NCI-H2227 treated with DMSO at 0.1 percent for 48 hours (cell line): ENCODE measurements at places on chromosomes 16 and 17.

DNA sequence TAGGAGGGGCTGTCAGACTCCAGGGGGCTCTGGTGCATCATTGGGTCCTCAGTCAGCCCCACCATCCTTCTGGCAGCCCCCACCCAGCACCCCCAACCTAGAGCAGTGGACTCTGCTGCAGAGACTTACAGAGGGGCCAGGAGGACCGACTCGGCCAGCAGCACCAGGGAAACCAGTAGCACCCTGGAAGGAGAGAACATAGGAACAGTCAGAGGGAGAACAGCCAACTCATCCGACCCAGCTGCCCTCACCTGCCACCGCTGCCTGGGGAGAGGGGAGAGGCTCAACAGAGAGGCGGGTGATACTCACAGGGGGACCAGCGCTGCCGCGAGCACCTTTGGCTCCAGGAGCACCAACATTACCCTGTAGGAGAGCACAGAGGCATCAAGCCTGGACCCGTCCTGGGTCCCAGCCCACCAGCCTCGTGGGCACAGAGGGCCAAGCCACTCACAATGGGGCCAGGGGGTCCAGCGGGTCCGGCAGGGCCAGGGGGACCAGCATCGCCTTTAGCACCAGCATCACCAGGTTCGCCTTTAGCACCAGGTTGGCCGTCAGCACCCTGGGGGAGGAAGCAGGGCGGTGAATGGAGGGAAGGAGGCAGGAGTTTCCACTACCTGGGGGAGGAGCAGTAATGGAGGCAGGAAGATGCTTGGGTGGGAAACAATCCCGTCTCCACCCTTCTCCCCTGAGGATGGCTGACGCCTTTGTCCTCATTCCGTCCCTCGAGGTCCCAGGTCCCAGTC is 11.7 kb downstream of the COL1A1 start:
- no peak for DNase-seq

GRCh38 chr17:43199633-43200032 is 12.0 kb upstream of the TMEM106A start:
- no peak for DNase-seq

DNA sequence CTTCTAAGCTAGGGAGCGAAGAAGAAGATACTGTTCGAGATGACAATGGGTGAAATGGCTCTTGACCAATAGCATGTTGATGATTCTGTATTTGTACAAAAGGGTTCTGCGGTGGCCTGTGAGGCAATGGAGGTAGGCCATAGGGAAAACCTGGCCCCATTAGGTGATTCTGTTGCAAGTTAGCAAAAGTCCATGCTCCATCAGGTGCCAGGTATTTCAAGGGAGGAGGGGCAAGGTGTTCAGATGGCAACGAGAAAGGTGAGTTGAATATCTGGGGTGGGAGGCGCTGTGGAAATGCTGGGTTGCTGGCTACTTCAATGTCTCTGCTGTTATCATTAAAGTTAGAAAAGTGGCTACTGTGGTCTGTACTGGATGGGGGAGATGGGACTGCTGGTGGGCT is 62.8 kb downstream of the CACNG1 start:
- no peak for DNase-seq

- DNase-seq: no peak
Measured at GRCh38 chr16:125011-125410, 13.5 kb downstream of the NPRL3 start.

GRCh38 chr16:28052274-28053128 is 11.0 kb downstream of the GSG1L start:
- DNase-seq: no peak

DNA sequence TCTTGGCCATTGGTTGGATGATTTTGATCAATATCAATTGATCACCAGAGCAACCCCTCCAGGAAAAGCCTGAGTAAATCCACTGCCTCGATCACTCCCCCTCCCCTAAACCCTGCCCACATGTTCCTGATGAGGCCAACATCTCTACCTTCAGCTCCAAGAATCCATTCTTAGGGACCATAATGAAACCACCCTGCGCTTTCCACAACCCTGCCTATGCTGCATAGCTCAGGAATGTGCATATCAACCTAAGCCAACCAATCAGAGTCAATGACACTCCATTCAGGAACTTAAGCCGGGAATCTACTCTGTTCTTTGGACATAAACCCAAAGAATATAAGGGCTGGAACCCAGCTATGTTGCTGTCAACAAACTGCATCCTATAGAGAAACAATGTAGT is 86.3 kb downstream of the MYH11 start:
- DNase-seq: no peak

DNA sequence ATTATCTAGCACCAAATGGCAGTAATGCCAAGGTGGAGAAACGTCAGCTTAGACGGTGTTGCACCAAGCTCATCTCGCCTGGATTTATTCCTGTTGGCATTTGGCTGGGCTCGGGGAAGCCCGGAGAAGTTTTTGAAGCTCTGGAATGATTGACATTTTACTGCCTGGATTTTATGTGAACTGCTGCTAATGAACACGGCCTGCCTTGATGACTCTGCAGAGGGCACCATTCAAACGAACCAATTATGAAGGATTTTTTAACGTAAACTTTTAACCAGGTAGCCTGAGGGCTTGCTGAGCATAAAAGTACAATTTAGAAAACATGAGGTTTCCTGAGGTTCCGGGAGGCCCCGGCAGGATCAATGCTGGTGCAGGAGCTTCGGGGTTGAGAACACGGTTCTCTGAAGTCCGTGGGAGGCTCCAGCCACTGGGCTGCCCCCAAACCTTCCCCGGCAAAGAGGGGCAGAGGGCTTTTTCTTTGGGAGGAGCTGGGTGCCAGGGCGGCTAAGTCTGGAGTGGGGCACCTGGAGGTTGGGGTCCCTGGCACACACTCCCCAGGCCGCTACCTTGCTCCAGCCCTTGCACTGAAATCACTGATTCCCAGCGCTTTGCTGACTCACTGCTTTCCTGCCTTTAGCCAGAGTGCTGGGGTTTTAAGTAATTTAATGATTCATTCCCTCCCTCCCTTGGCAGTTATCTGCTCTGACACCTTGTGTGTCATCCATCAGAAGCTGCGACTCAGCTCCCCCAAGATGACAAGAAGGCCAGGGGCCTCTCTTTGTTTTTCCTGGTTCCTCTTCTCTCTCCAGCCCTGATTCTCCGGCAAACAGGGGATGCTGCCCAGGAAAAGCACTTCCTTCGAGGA is 161.2 kb upstream of the IRX3 start:
- DNase-seq: no peak

GRCh38 chr16:287298-287811 is 4.4 kb downstream of the PDIA2 start:
- no peak for DNase-seq

- DNase-seq: no peak
Measured at GRCh38 chr17:6749519-6749918, 6.3 kb upstream of the XAF1 start.

- no peak for DNase-seq
Measured at GRCh38 chr17:68972119-68972704, 17.0 kb upstream of the ABCA8 start.

GRCh38 chr17:55433629-55434422 is 12.2 kb upstream of the MMD start:
- DNase-seq: no peak

GRCh38 chr16:58999762-59000161 is 265.6 kb upstream of the GOT2 start:
- DNase-seq: no peak

- no peak for DNase-seq
Measured at GRCh38 chr16:29028457-29029167, 43.8 kb downstream of the LAT start.

DNA sequence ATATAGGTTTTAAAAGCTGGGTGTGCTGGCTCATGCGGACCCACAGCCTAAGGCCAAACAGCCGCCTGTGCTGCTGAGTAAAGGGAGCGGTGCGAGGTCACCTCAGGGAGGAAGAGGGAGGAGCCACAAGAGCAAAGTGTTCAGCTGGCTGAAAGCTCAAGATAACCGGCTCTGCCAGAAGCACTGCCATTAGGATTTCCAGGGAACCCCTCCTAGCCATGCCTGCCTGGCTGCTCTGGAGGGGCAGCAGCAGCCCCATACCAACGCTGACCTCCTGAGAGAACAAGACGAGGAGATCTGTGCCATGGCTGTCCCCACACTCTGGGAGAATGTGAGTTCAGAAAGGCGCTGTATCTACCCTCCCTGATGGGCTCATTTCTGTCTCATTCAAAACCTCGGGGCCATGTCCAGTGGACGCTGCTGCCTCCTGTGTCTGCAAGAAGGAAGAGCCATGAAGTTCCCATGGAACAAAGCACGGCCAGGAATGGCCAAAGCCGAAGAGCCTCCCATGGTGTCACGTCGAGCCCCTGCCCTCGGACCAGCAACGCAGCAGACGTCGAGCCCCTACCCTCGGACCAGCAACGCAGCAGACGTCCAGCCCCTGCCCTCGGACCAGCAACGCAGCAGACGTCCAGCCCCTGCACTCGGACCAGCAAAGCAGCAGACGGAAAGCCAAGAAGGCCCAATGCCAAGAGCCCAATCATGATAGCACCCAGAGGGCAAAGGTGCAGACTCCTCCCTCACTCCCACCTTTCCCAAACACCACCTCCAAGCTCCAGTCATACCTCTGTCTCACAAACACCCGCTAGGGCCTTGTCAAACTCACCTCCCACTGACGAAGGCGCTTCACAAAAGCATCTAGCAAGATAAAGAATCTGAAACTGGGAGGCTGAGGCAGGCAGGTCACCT is 107.0 kb downstream of the ANKRD11 start:
- peak; percentile 14 for DNase-seq

DNA sequence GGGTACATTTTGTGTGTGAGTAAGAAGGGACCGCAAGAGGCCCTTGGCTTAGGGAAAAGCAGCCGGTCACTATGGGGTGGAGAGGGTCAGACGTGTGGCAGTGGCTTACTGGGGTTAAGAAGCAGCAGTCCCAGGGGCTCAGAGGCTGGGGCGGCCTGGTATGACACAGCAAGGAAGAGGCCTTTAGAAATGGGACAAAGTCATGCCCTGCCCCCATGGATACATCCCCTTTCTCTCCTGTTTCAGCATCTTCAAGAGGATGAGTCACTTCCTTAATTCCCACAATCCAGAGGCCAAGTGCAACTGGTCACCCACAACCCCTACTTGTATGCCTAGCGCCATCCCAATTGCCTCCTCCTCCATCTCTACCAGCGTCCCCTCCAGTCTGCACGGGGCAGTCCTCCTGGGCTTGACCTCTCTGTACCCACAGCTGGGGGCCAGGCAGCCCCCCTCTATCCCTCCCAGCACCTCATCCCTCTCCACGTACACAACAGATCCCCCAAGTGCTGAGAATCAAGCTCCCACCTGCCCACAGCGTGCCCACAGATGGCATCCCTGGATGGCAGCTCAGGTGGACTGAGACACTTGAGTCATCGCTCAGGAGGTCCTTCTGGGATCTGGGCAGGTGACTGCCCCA is 6.9 kb upstream of the EFTUD2 start:
- no peak for DNase-seq

DNA sequence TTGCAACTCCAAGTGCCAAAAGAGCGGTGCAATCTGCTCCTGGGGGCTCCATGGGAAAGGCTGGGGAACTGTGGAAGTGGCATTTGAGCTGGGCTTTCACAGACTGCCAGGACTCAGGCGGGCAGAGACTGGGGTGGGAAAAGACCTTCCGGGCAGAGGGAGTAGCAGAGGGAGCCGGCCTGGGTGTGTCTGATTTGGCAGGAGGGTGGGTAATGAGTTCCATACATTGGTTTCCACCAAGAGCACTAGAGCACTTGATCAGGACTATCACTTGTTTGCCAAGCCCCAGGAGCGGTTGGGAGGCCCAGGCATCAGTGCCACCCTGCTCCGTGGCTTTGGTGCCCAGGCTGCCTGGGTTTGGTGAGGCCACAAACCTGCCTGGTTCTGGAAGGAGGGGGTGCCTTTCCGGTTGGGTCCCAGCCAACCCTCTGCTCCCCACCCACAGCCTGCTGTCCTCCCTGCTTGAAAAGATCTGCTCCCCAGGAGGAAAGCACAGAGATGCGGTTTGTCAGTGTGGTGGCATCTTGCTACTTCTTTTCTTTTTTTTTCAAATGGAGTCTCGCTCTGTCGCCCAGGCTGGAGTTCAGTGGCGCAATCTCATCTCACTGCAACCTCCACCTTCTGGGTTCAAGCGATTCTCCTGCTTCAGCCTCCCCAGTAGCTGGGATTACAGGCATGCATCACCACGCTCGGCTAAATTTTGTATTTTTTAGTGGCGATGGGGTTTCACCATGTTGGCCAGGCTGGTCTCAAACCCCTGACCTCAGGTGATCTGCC is 3.5 kb upstream of the TRIM47 start:
- DNase-seq: no peak

- DNase-seq: no peak
Measured at GRCh38 chr16:84398701-84399100, 30.4 kb downstream of the ATP2C2 start.

GRCh38 chr17:39556423-39556822 is 51.3 kb downstream of the NEUROD2 start:
- no peak for DNase-seq

GRCh38 chr16:17258848-17259713 is 211.7 kb downstream of the XYLT1 start:
- no peak for DNase-seq

GRCh38 chr17:74024871-74025531 is 178.5 kb upstream of the RPL38 start:
- no peak for DNase-seq

DNA sequence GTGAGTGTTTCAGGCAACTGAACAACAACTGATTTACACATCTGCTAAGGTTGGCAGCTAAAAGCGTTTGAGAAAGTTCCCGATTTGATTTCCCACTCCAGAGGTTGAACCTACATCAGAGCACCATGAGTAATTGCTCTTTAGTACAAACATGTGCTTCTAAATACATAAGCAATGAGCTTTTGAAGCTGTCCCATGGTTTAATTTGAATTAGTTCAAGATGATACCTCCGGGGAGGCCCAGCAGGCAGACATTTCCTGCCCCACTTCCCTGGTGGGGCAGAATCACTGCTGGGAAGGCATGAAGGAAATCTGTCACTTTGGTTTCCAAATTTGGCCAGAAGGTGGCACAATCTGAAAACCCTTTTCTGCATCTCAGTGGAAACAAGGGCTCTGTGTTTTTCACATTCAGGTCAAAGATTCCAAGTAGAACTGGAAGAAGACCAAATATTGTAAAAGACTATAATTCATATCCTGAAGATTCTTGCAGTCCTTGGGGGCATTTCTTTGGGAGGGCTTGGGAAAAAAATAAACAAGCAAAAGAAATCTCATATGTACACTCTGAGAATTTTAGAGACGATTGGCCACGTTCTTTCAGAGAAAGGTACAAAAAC is 176.2 kb upstream of the FAM20A start:
- no peak for DNase-seq

- DNase-seq: no peak
Measured at GRCh38 chr17:32604966-32605365, 118.2 kb downstream of the CDK5R1 start.

- DNase-seq: no peak
Measured at GRCh38 chr17:10429421-10430045, 7.8 kb upstream of the MYH8 start.

DNA sequence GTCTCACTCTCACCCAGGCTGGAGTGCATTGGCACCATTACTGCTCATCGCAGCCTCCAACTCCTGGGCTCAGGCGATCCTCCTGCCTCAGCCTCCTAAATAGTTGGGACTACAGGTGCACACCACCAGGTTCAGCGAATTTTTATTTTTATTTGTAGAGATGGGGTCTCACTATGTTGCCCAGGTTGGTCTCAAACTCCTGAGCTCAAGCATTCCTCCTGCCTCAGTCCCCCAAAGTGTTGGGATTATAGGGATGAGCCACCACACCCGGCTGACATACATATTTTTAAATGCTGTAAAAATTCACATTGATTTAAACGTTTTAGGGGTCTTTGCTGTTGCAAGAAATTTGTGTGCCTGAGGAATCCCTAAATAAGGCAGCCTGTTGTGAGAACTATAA is 24.8 kb upstream of the SEC14L1 start:
- no peak for DNase-seq
